Lung microvascular endothelial cell (primary cell): ENCODE measurements at places on chromosomes 6 and 20. TPM values are rescaled to one million over a fixed set of nuclear protein-coding genes. Genes with fewer than 3 reads are reported as not detected.

GRCh38 chr6:13331516-13332348, 3.4 kb upstream of the TBC1D7 start:
- peak; percentile 57 for DNase-seq

DNA sequence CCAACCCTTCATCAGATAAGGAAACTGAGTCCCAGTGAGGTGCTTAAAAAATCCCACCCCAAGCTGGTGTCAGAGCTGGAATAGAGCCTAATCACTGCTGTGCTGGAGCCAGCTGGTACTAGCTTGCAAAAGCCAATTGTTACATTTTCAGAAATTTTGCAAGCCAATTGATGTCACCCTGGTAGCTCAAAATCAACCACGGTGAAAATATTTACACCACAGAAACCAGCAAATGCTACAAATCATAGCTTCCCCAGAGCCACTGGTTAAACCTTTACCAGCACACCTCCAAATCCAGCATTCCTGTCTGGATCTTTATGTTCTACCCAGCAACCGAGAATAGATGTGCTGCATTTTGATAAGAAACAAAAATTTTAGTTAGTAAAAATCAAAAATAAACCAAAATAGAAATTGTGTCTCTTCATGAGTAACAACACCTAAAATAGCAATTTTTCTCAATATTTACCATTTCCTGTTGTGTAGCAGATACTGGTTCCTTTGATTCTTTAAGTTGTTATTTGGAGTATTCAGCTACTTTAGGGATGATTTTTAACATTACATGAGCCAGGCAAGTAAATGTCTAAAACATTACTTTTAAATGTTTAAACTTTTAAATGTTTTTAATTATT, 7.2 kb upstream of the LCA5 start:
- DNase-seq: peak; percentile 15

DNA sequence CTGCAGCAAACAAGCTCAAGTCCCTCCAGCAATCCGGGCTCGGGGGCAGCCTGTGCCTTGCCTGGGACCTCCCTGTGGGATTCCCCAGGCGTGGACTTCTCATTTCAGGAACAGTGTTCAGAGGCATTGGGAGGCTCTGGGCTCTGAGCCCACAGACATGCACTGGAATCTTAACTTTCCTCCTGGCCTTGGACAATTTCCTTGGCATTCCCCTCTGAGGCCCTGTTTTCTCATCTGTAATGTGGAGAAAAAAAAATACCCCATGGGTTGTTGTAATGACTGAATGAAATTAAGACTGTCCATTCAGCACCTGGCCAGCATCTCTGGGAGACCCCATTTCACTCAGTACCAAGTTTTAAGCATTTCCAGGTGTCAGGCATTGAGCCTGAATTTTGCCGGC, 17.6 kb downstream of the BPIFB4 start:
- no peak for DNase-seq

- no peak for DNase-seq
These were observed 20.4 kb downstream of the VNN1 start for GRCh38 chr6:132693478-132693877.

DNA sequence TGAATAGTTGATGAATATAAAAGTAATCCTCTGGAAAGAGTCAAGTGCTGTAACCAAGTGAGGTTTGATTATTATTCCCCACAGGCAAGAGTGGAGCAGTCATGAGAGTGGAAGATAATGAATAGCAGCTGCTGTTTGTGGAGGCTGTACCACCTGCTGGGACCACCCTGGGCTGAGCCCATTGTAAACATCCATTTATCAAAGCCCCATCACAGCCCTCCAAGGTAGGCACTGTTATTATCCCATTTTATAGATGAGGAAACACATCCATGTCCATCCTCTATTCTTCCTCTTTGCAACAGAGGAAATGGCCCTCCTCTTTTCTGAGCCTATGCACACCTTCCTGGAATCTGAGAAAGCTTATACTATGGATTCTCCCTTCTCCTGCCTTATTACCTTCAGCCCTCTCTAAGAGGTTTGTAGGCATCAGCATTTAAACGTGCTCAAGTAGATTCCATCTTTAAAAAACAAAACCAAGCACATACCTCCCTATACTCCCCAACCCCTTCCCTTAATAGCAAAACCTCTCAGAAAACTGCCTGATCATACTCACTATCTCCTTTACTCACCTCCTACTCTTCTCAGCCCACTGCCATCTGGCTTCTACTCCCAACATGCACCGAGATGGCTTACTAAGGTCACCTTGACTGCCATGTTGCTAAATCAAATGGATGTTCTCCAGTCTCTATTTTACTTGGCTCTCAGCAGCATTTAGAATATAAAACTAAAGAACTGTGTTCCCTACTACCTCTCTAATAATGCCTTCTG, 37.1 kb downstream of the CDH22 start:
- no peak for DNase-seq

DNA sequence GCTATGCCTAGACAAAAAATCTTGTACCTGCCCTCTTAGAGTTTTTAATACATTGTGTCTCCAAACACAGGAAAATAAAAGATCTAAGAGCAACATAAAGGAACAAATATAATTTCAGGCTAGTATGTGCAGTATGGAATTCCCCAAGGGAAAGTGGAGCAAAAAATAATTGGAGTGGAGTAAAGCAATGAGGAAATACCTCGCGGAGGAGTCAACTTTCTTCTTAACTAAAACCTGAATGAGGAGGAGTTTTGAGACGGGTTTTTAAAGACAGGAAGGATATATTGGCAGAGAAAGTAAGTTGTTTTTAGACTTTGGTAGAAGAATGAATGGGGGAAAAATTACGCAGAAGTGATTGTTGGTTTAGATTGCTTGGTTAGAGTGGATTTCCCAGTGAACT, 14.0 kb downstream of the HIVEP1 start:
- DNase-seq: peak; percentile 36

DNA sequence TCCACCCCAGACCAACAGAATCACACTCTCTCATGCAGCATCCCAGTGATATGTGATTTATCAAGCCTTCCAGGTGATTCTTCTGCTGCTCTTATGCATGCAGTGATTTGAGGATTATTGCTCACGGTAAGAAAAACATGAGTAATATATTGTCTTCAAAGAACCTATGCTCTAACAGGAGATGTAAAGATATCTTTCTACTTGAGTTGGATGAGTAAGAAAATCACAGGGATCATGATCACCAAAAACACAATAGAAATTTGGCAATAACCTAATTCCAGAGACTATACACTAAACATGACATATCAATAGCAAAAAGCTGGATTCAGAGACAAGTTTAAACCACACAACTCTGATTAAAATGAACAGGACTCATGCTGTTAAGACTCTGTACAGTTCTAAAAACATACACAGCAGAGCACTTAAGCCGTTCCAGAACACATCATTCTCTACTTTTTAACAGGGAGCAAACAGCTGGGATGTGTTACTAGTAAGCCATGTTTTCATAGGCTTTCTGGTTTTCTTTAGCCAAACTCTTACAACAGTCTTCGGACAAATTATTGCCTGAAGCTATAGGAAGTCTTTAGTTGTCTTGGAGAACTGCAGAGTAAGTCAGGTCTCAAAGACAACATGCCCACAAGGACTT, 568.6 kb downstream of the HAO1 start:
- no peak for DNase-seq

GRCh38 chr20:13098720-13099355, 90.1 kb downstream of the SPTLC3 start:
- DNase-seq: no peak

DNA sequence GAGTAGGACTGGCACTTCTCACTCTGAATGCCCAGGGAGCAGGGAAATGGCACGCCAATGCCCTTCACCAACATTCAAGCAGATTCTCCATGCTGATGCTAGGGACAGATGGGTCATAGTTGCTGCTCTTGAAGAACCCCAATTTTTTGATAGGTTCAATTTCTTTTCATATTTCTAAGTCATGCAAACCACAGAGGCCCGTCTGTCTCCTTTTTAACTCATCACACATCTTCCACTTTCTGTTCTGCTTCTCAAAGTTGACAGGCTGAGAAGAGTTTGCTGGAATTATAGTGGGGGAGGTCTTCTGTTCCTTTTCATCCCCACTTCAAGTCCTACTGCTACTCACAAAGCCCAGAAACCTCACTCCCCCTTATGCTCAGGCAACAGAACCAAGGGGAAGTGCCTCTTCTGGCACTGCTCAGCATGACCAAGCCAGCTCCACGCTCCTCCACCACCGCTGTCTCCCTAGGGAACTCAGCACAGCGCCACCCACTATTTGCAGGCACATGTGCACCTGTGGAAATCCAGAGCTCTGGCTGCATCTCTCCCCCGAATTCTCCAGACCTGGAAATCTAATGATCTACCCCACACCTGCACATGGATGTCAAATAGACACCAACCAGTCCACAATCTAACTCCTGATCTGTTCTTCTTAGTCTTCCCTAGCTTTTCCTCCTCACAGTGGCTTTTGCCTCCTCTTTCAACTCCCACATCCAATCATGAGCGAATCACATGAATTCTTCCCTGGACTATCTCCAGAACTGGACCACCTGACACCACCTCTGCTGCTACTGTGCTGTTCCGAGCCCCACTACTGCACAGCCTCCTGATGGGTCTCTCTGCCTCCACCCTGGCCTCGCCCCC, 10.7 kb downstream of the ZBTB24 start:
- no peak for DNase-seq

DNA sequence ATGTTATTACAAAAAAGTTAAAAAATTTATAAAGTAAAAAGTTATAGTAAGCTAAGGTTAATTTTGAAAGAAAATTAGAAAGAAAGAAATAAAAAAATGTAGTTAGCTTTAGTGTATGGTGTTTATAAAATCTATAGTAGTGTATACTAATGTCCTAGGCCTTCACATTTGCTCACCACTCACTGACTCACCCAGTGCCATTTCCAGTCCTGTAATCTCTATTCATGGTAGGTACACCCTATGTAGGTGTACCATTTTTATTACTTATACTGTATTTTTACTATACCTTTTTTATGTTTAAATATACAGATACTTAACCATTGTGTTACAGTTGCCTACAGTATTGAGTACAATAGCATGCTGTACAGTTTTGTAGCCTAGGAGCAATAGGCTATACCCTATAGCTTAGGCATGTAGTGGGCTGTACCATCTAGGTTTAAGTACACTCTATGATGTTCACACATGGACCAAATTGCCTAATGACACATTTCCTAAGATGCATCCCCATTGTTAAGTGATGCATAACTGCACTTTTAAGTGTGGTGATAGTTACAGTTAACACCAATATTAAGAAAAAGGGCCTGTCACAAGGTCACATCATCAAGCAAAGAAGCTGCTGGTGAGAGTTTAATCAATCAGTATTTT, 8.0 kb downstream of the CD2AP start:
- DNase-seq: no peak

GRCh38 chr20:20518263-20518662, 150.4 kb downstream of the INSM1 start:
- DNase-seq: no peak

GRCh38 chr20:33693289-33693688, 7.1 kb upstream of the E2F1 start:
- DNase-seq: no peak

DNA sequence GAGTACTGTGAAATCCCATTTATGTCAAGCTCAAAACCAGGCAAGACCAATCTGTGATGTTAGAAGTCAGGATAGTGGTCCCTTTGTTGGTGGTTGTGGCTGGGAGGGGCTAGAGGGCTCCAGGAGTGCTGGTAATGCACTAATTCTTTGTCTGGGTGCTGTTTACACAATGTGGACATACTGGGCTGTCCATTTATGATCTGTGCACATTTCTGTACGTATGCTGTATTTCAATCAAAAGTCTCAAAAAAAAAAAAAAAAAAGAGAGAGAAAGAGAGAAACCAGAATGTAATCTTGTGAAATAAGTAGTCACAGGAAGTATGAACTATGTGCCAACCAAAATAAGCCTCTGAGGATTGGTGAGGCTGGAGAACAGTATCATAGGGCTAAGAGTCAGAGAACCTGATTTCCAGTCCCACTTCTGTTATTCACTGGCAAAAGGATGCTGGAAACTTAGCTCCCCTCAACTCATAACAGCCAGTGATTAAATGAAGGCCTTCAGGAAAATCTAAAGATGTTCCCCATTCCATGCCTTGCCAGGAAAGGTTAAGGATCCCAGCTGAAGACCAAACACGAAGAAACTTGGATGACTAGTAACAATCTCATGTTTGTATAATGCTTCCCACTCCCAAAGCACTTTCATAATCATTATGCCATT, 19.6 kb upstream of the TRAM2 start:
- DNase-seq: peak; percentile 50

GRCh38 chr6:8494730-8495129, 59.4 kb upstream of the SLC35B3 start:
- DNase-seq: no peak

- DNase-seq: no peak
These were observed at the start of gene SLC22A7 for GRCh38 chr6:43297644-43298564. SLC22A7 (plus strand) TSS chr6:43298260; CDS start chr6:43298359, 99 bp downstream.

- no peak for DNase-seq
These were observed 51.1 kb upstream of the SSTR4 start for GRCh38 chr20:22984008-22984407.

Gene SLC22A1
- total RNA-seq: not detected in 2 replicates

Gene FRK
- under 0.01 TPM in 2 replicates for total RNA-seq

Gene MGME1
- 7.8 and 7.9 TPM in 2 replicates for total RNA-seq

Gene EYA4
- 0.22 and 0.40 TPM in 2 replicates for total RNA-seq

Gene GSTA2
- total RNA-seq: not detected in 2 replicates

Gene TINAG
- total RNA-seq: not detected in 2 replicates

Gene CCM2L
- total RNA-seq: 16.3 and 24.2 TPM in 2 replicates

Gene ERVFRD-1
- total RNA-seq: under 0.01 TPM in 1 of 2 replicates, not detected in the other

Gene FNDC1
- total RNA-seq: not detected in 2 replicates

Gene PPP1R16B
- total RNA-seq: 163 and 169 TPM in 2 replicates
